ENCODE measurements at places on chromosomes 2 and 18. TPM values are rescaled to one million over a fixed set of nuclear protein-coding genes. Genes with fewer than 3 reads are reported as not detected.

The TUBB6 gene
- total RNA-seq: 57.5 TPM

The TMEM198 gene
- total RNA-seq: 4.0 TPM

The MC2R gene
- total RNA-seq: not detected

The STPG4 gene
- not detected for total RNA-seq

The SCN1A gene
- 0.66 TPM for total RNA-seq

The SLC11A1 gene
- 0.76 TPM for total RNA-seq

The NAT8 gene
- total RNA-seq: not detected

The PSMA8 gene
- not detected for total RNA-seq

The G6PC2 gene
- total RNA-seq: not detected

The TXNDC2 gene
- 0.29 TPM for total RNA-seq

DNA sequence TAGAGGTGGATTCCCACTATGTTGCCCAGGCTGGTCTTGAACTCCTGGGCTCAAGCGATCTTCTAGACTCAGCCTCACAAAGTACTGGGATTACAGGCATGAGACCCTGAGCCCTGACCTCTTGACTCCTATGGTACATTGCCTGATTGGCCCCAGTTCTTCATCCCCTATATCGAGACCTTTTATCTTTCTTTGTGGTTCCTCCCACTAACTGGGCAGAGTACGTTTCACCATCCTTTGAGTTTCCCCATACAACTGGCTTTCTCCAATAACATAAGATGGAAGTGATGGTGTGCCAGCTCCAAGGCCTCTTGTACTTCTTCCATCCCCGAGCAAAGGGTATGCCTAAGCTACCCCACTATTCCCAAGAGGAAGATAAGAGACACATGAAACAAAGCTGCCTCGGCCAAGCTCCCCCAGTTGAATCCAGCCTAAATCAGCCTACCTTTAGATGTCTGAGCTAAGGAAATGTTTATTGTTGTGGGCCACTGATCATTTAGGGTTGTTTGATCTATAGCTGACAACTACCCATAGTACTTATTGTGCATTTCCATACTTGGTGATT, 8.3 kb upstream of the TMEM247 start:
- no peak overlapping the region for H3K27ac ChIP-seq
- no peak overlapping the region for H3K4me3 ChIP-seq
- peaks cover 5% of the 10 kb centered on the region for H3K27me3 ChIP-seq
- H3K36me3 ChIP-seq: no peaks in the 10 kb centered on the region
- H3K4me1 ChIP-seq: no peaks in the 10 kb centered on the region

DNA sequence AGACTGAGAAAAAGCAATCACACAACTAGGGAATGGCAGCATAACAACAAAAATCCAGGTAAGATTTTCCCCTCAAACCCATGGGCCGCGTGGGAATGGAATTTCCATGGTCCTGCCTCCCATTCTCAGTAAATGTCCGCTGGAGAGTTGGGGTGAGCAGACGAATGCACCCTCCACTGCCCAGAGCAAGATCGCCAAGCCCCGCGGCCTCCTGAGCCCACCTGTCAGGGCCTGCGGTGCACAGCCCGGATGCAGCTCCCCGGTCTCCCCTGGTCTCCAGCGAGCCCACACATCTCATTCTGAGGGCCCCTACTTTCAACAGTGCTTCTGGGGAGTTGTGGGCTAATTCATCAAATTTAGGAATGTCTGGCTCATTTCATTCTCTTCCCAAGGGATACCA, 327.4 kb upstream of the HS6ST1 start:
- no peaks in the 10 kb centered on the region for H3K27me3 ChIP-seq
- peaks cover 7% of the 10 kb centered on the region for H3K4me1 ChIP-seq
- H3K4me3 ChIP-seq: no peak overlapping the region
- no peaks in the 10 kb centered on the region for H3K36me3 ChIP-seq
- H3K27ac ChIP-seq: no peak overlapping the region

GRCh38 chr2:158756976-158757375, 38.1 kb upstream of the DAPL1 start:
- H3K4me3 ChIP-seq: no peak overlapping the region
- no peak overlapping the region for H3K27ac ChIP-seq
- no peak for DNase-seq

DNA sequence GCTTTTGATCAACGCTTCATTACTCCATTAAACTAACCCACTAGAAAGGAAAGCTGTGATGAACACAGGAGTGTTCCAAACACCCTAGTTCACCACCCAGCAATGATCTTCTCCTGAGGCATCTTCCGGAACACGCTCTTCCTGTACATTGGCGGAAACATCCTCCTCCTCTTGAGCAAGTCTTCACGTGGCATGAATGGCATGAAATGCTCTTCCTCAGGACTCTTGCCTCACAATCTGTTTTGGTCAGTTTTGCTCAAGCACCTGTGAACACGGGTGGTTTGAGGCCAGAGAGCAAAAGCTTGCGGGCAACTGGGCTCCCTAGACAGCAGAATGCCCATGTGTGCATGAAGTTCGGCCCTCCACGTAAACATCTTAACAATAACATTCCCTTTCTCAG, 734.2 kb upstream of the SALL3 start:
- no peak overlapping the region for H3K27ac ChIP-seq
- H3K27me3 ChIP-seq: peaks cover 37% of the 10 kb centered on the region
- DNase-seq: no peak

DNA sequence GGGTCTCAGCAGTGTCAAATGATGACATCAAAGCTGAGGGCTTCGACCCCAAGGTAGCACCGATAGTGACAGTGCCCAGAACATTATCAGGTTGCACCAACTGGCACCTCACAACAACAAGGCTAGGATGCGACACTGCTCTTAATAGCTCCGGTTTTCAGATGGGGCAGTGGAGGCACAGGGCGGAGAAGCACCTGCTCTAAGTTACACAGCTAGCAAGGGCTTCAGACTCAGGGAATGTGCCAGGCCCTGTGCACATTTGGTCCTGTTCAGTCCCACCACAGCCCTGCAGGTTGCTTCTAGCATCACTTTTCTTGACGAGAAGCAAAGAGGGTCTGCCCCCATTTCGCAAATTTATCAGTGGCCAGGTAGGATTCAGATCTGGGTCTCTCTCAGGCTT, 74.1 kb downstream of the DGKD start:
- no peaks in the 10 kb centered on the region for H3K4me1 ChIP-seq
- no peaks in the 10 kb centered on the region for H3K27me3 ChIP-seq
- H3K36me3 ChIP-seq: peaks cover 3% of the 10 kb centered on the region
- no peak overlapping the region for H3K4me3 ChIP-seq
- H3K27ac ChIP-seq: no peak overlapping the region
- DNase-seq: no peak

DNA sequence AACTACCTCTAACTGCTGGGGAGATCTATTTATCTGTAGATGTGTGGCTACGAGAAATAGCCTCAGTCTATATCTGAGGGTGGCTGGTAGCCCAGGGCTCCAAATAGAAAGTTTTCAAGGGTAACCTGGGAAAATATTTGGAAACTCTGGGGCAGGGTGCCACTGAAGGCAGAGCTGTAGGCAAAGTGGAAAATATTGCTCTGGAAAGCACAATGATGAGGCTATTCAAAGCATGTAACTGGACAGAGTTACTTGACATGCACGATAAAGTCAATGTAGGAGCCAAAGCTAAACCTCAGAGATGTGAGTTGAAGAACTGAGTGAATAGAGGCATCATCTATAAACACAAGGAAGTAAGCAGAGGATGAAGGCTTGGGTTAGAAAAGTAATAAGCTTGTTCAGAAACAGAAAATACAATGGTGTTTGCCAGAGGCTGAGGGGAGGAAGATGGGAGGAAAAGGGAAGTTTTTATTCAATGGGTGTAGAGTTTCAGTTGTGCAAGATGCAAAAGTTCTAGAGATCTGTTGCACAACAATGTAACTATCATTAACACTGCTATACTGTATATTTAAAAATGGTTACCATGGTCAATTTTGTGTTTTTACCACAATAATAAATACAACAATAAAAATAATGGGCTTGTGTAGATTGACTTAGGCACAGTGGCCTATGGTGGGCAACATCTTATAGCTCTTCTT, 171.6 kb downstream of the MBD2 start:
- no peaks in the 10 kb centered on the region for H3K36me3 ChIP-seq
- no peaks in the 10 kb centered on the region for H3K27me3 ChIP-seq
- DNase-seq: no peak
- no peak overlapping the region for H3K4me3 ChIP-seq

DNA sequence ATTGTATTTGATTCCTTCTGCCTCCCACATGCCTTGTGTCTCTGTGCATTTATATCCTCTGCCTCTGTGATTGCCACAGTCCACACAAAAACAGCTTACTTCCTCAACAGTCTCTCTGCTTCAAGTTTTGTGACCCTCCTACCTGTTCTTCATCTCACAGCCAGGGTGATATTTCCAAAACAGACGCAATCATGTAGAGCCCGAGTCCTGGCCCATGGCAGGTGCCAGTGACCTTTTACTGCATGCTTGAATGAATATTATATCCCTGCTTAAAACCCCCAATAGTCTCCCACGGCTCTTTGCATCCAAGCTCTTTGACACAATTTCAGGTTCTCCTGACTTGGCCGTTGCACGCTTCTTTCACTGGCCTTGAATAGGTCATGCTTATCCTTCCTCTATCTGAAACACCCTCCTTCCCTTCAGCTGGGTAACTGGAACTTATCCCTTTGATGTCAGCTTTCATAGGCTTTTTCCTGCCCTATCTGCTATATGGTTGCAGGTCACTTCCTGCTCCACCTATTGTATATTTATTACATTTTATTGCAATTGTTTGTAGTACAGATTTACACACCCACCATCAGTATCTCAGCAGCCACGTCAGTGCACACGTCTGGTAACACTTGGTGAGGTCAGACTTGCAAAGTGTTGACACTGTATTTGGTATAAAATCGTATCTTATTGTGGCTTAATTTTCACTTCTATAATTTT, 29.7 kb upstream of the IL1B start:
- peaks cover 7% of the 10 kb centered on the region for H3K36me3 ChIP-seq
- H3K27me3 ChIP-seq: peaks cover 5% of the 10 kb centered on the region
- H3K4me1 ChIP-seq: peaks cover 20% of the 10 kb centered on the region
- H3K4me3 ChIP-seq: no peak overlapping the region

DNA sequence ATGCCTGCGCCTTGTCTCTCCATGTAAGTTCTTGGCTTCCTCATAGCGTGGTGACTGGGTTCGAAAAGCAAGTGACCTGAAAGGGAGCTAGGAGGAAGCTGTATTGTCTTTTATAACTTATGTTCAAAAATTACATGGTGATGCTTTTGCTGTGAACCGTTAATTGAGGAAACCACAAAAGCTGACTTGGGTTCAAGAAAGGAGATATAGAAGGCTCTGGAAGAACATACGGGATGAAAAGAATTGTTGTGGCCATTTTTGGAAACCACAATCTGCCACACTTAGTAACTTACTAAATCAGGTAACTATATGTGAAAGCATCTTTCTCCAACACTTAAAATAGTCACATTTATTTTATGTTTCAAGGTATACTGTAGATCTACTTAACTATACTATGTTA, 177.0 kb upstream of the RBMS1 start:
- no peak for DNase-seq
- H3K4me1 ChIP-seq: peaks cover 20% of the 10 kb centered on the region
- no peaks in the 10 kb centered on the region for H3K27me3 ChIP-seq
- H3K36me3 ChIP-seq: no peaks in the 10 kb centered on the region
- H3K4me3 ChIP-seq: no peak overlapping the region
- H3K27ac ChIP-seq: no peak overlapping the region

- no peaks in the 10 kb centered on the region for H3K27me3 ChIP-seq
- no peak overlapping the region for H3K27ac ChIP-seq
- peaks cover 12% of the 10 kb centered on the region for H3K4me1 ChIP-seq
- no peak for DNase-seq
Measured at GRCh38 chr2:182301093-182301492, 125.7 kb downstream of the PDE1A start.

- no peaks in the 10 kb centered on the region for H3K27me3 ChIP-seq
- peaks cover 34% of the 10 kb centered on the region for H3K36me3 ChIP-seq
- H3K27ac ChIP-seq: no peak overlapping the region
- no peak for DNase-seq
Measured at GRCh38 chr2:218648088-218648786, 11.2 kb downstream of the ZNF142 start.

GRCh38 chr2:2456721-2457120, 125.6 kb upstream of the MYT1L start:
- no peaks in the 10 kb centered on the region for H3K4me1 ChIP-seq
- no peak overlapping the region for H3K4me3 ChIP-seq
- no peaks in the 10 kb centered on the region for H3K36me3 ChIP-seq
- peaks cover 2% of the 10 kb centered on the region for H3K27me3 ChIP-seq

DNA sequence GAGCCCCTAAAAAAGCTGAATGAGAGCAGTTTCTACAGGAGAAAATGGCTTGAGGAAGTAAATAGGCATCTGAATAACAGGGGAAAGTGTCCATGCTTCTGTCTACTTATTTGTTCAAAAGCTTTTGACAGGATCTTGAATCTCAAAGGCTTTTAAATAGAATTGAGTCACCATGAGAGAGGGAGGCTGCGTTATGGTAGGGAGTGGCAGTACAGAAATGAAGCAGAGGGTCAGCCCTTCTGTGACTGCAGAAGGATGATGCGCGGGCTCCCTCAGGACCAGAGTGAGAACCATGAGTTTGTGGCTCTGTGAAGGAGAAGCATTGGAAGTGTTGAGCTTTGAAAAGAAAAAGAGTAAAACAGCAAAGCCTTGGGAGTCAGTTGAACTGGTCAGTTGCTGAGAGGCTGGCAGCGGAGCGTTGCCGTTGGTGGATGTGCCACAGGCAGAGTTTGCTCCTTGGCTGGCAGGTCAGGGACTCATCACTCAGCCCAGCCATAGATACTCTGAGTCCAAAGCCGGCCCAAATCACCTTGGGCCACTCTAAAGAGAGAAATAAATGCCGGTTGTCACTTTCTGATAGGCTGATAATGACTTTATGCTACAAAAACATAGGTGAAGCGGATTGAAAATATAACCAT, 17.4 kb downstream of the COPS7B start:
- peaks cover 16% of the 10 kb centered on the region for H3K36me3 ChIP-seq
- no peak overlapping the region for H3K4me3 ChIP-seq
- no peak overlapping the region for H3K27ac ChIP-seq
- DNase-seq: no peak
- no peaks in the 10 kb centered on the region for H3K27me3 ChIP-seq
- H3K4me1 ChIP-seq: no peaks in the 10 kb centered on the region

DNA sequence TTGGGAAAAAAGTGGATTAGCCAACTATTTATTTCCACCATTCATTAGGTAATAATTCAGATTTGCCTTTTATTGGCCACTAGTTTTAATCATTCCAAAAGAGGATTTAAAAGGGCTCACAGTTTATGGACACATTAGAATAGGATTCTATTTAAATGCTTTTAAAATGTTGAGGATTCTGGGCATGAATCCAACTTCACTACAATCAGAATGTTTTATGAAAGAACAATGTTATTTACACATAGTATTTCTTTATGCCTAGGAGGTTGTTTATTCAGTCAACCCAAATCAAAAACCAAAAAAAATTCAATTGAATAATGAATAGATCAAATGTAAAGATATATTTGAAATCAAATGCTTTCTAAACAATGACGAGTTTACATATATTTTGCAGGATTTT, 232.2 kb downstream of the GULP1 start:
- no peaks in the 10 kb centered on the region for H3K27me3 ChIP-seq
- peaks cover 12% of the 10 kb centered on the region for H3K36me3 ChIP-seq

GRCh38 chr2:40824278-40824677, 372.4 kb upstream of the SLC8A1 start:
- H3K4me1 ChIP-seq: peaks cover 4% of the 10 kb centered on the region
- no peak overlapping the region for H3K27ac ChIP-seq
- no peaks in the 10 kb centered on the region for H3K36me3 ChIP-seq
- H3K27me3 ChIP-seq: no peaks in the 10 kb centered on the region

GRCh38 chr18:50096766-50097435, 98.0 kb downstream of the MYO5B start:
- DNase-seq: no peak
- peaks cover 5% of the 10 kb centered on the region for H3K4me1 ChIP-seq
- no peak overlapping the region for H3K27ac ChIP-seq
- no peak overlapping the region for H3K4me3 ChIP-seq

Data from mesothelial cell of epicardium (in vitro differentiated cells).